Ammon's horn (tissue), 1 donor: ENCODE measurements at places on chromosomes 7 and 10.

- DNase-seq, result no peak
These were observed 983.3 kb upstream of the C7orf33 start for GRCh38 chr7:147607157-147607800.

- DNase-seq, result no peak
These were observed 903 bp upstream of the NT5C2 start for GRCh38 chr10:103193820-103194529.

DNA sequence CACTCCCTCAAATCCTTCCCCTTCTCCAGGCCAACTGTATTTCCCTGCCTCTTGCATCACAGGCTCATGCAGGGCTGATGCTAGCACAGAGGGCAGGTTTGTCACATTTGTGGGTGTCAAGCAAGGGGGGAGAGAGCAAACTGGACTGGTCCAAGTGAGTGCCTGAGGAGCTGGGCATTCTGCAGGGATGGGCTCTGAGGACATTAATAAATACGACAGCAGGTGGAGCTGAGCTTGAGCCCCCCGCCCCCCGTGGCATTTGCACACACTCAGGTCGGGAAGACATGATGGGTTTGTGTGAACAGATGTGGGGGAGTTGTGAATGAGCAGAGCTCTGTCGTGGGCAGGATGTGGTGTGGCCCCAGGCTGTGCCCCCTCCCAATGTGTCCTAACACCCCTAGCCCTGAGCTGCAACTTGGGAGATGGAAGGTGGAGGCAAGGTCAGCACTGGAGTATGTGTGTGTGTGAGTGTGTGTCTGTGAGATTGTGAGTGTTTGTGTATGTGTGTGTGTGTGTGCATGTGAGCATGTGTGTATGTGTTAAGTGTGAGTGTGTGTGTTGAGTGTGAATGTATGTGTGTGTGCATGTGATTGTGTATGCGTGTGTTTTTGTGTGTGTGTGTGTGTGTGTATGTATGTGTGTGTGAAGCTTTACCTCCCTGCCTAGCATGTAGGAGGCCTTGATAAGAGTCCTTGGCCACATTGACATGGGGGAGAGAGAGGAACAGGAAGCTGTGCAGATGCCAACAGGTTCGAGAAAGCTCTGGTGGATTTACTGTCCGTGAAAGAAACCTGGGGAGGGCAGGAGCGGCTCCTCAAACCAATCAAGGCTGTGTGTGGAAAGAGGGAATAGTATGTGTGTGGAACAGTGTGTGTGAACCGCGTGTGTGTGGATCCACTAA is 9.1 kb downstream of the RASSF4 start:
- no peak for DNase-seq

GRCh38 chr7:14184292-14184864 is 194.9 kb upstream of the ETV1 start:
- no peak for DNase-seq

DNA sequence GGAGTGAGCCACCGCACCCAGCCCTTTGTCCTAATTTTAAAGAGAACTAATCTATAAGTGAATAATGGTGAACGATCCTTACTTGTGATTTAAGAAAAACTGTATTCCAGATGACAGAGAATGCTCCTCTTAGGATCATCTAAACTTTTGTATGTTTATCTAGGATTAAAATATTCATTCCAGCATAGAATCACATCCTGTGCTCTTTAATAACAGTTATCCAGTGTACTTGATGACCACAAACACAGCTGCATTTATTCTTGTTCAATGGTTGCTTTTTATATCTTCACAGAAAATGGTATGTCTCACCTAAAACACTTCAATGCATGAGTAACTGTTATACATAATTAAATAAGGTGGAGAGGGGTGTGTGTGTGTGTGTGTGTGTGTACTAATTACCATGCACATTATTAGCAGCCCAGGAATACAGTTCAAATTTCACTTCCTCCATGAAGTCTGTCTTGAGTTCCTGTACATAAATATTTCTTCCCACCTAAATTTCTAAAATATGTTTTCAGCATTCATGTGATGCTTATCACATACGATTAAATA is 38.5 kb upstream of the SEMA3C start:
- DNase-seq, result no peak

- peak; percentile 66 for DNase-seq
These were observed 351.5 kb upstream of the AUTS2 start for GRCh38 chr7:69246758-69247157.

- DNase-seq, result no peak
These were observed 39.9 kb downstream of the AKR1D1 start for GRCh38 chr7:138116141-138116540.

DNA sequence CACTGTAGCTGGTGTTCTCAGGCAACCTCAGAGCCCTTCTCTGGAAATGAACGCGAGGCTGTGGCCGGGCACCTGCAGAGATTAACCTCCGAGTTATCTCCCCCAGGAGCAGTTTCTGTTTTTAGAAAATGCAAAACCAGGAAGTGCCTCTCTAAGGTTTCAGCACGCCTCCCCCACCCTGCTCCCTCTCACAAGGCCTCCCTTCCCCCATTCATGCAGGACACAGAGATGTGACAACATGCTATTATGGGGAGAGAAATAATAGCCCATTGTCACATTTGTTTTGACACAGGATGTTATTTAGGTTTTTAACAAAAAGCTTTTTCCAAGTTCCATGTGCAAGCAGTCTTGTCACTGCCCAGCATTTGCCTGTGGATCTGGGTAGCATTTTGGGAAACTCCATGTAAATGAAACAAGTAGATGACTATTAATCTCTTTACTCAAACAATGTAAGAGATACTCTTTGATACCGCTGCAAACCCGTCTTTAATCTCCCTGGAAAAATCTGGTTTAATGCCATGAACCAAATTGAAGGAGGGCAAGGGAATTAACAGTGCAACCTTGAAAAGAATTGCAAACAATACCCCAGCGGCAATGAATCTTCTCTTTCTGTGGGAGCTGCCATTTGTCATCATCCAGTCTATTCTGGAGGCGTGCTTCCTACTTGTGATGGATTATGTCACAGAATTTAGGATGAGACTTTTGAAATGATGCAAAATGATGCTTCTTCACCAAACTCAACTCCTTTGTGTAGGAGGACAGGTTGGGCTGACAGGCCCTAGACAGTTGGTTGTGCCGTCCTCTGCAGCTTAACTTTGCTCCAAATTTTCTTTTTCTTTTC is 86.5 kb upstream of the NMT2 start:
- peak; percentile 85 for DNase-seq

- no peak for DNase-seq
These were observed 54.5 kb downstream of the LRRC4 start for GRCh38 chr7:127976738-127977120.

- no peak for DNase-seq
These were observed 158.7 kb upstream of the LANCL2 start for GRCh38 chr7:55206235-55207029.

GRCh38 chr7:30347226-30348082 is 63.1 kb downstream of the ZNRF2 start:
- DNase-seq, result no peak

- peak; percentile 61 for DNase-seq
These were observed 1.1 kb downstream of the RADIL start for GRCh38 chr7:4882169-4883032.

GRCh38 chr10:74650613-74651012 is 175.8 kb upstream of the KAT6B start:
- no peak for DNase-seq

DNA sequence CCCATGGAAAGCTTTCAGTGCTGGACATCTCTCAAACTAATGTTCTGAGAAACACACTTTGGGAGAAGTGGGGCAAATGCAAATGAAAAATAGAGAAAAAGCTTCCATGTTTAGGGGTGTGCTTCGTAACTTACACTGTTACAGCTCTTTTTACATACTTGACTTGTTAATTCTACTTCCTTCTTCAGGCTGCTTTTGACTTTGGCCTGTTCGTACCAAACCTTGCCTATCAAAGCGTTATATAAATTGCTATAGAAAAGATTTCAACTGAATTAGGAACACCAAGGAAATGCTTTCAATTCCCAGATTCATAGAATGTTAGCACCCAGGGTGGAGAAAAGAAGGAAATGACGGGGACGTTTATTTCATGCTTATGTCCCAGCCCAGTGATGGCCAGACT is 140.8 kb upstream of the PRR15 start:
- no peak for DNase-seq

DNA sequence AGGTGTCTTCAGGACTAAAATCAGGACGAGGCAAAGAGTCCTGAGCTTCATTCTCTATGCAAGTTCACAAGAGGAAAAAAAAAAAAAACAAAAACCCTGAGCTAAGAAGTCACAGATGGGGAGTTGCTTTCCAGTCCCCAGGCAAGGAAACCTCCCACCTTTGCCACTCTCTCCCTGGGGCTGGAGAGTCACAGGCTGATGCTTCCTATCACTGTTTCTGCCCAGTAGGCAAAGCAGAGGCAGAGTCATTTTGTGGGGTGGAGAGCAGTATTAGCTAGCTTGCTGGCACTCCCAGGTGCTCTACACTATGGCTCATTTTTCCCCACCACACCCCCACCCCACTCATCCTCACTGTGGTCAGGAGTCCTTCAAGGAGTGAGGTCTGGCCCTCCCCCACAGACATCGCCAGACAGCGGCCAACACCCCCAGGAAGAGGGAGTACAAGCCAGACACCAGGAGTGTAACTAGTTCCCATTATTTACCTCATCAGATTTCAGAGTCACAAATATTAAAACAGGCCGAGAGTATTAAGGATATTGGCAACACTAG is 34.6 kb upstream of the UNC5B start:
- DNase-seq, result no peak

DNA sequence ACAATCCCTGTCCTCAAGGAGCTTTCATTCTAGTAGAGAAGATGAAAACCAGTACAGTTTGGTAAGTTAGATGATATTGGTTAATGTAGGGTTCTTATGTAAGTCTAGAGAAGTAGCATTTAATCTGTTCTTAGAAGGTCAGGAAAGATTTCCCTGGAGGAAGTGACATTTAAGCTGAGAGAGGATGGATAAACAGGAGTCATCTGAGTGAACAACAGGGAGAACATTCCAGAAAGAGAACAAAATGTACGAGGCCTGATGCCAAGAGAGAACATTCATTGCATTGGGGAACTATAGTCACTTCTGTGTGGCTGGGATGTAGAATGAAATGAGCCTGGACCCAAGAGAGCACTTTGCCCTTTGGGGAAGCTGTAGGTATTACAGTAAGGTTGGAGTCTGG is 88.0 kb downstream of the CFTR start:
- no peak for DNase-seq

DNA sequence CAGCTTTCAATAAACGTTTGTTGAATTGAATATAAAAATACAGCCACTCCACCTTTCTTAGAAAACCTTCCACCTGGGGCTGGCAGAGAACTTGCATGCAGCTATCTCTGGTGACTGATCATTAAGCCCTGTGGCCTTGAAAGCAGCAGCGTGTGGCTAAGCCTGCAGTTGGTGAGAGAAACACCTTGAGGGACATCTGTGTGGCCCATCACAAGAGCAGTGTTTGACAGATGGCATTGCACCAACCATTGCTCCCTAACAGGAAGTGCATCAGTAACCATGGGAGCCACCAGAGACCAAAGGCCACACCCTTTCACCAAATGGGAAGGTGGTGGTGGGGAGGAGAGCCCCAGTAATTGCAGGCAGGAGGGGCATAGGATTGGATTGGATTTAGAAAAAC is 22.4 kb downstream of the RHOBTB1 start:
- no peak for DNase-seq

DNA sequence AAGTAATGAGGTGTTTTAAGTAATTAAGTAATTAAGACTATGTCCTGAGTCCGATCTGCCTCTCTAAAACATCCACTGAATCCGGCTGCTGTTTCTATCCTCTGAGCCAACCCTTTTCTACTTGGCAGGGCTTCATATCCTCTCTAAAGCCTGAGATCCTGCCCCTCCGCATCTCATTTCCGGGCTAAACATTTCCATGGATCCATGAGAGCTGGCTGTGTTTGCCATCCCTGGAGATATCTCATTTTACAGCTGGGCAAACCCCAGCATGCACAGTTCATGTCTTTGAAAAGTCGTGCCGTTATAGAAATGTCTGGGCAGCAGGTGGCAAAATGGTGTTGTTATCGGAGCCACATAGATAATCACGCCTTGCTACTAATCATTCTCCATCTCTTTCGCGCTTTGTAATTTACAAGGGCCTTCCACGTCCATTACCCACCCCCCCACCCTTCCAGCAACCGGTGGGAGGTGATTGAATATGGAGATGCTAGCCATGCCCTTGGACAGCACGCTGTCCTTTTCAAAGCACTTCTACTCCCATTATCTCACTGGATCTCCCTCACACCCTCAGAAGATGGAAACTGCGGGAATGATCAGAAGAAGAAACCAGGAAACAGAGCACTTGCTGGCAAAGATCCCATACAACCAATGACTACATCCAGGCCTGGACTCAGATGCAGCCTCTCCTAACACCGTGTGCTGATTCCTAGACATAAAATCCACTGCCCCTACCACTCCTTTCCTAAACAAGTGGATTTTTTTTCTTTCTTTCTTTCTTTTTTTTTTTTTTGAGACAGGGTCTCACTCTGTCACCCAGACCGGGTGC is 1189.2 kb downstream of the TYW1 start:
- DNase-seq, result peak; percentile 4

- DNase-seq, result peak; percentile 37
These were observed 102.0 kb downstream of the STRA8 start for GRCh38 chr7:135335628-135336139.

- no peak for DNase-seq
These were observed 2.7 kb upstream of the SNX13 start for GRCh38 chr7:17943006-17943405.

GRCh38 chr7:10908600-10908999 is 65.1 kb upstream of the PHF14 start:
- DNase-seq, result no peak

DNA sequence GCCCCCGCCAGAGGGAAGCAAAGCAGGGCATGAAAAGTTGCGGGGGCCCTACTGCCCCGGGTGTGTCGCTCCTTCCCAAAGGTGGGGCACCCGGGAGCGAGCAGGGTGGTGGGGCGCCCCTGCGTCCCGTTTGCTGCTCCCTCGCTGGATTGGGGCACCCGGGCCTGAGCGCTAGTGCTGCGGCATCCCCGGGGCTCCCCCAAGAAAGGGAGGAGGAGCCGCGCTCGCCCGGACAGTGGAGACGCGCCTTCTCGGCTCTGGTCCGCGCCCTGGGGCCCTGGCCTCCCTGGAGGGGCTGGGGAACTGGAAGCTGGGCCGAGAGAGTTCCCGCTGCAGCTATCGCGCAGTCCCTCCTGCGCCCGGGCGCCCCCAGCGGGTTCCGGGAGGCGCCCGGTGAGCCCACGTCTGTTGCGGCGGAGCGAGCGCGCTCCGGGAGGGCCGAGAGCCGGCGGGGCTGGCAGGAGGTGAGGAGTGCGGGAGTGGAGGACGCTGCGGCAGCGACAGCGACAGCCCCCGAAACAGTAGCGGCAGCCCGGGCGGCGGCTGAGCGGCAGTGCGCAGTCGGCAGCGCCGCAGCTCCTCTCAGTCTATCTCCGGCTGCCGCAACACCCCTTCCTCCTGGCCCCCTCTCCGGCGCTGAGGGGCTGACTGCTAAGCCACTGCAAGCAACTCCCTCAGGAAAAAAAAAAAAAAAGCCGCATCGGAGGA is 504 bp upstream of the BMPER start:
- peak; percentile 35 for DNase-seq
